Stomach (tissue), 19 donors: ENCODE measurements at places on chromosomes 16 and 17. TPM values are rescaled to one million over a fixed set of nuclear protein-coding genes. Genes with fewer than 3 reads are reported as not detected.

The SLC46A1 gene
- total RNA-seq = 7.5 TPM

DNA sequence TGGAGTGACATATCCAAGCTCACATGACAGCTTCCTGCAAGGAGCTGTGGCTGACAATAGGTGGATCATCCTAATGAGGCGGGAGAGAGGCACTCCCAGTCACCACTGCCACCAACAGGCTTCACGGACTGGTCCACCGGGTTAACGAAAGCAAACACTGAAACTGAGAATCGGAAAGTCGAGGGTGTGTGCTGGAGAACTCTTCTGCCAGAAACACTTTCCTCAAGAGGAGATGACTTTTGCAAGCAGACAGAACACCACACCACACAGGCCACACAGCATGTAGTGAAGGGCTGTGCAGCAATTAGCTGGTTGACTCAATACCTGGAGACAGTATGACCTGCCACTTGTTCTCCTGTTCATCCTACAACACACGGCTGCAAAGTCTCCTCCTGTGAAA, 53.0 kb upstream of the DNAJA2 start:
- H3K36me3 ChIP-seq = no peaks in the 10 kb centered on the region
- H3K4me3 ChIP-seq = no peak overlapping the region
- H3K27ac ChIP-seq = no peak overlapping the region
- H3K27me3 ChIP-seq = no peaks in the 10 kb centered on the region
- DNase-seq = no peak

DNA sequence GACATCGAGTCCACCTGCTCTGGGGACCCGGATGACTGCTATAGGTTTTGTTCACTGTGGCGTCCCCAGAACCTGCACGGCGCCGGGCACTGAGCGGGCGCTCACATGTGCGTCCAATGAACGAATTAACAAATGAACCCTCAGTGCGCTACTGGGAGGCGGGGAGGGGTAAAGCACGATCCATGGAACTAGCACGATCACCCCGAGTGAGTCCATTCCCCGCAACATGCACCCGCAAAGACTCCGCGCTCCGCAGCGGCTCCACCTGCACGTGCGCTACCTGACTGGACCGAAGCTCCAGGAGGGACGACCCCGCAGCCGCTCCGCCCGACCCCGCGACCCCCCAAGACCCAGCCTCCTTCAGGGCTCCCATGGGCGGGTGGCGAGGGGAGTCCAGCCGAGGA, 491 bp downstream of the TRAP1 start:
- no peaks in the 10 kb centered on the region for H3K27me3 ChIP-seq
- peak overlapping the region; percentile 86 for H3K27ac ChIP-seq
- H3K36me3 ChIP-seq = no peaks in the 10 kb centered on the region
- peaks cover 52% of the 10 kb centered on the region for H3K4me1 ChIP-seq
- peak overlapping the region; percentile 99 for H3K4me3 ChIP-seq

- H3K36me3 ChIP-seq = peaks cover 99% of the 10 kb centered on the region
- no peak overlapping the region for H3K4me3 ChIP-seq
- no peaks in the 10 kb centered on the region for H3K4me1 ChIP-seq
- DNase-seq = peak; percentile 54
These were observed 36.0 kb upstream of the ICAM2 start for GRCh38 chr17:64056269-64057005.

DNA sequence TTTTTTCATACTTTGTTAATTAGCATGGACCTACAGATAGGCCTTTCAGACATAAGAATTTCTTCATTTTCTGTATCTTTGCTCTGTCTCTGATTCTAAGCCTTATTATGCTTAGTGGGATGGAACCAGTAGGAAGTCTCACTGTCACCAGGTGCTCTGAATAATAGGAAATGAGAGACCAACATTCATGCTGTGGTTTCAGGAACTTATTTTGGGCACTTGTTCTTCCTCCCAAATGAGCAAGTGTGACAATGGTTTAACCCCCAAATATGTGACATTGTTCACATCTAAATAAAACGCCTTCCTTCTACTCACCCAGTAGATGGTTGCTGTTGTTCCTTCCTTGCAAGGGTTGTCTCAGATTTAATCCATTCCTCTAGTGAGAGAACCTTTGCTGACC, 100.2 kb downstream of the SYCE1L start:
- no peaks in the 10 kb centered on the region for H3K4me1 ChIP-seq
- H3K36me3 ChIP-seq = no peaks in the 10 kb centered on the region
- H3K27ac ChIP-seq = no peak overlapping the region
- H3K27me3 ChIP-seq = no peaks in the 10 kb centered on the region
- no peak overlapping the region for H3K4me3 ChIP-seq
- no peak for DNase-seq

GRCh38 chr16:56753410-56753809, 23.5 kb downstream of the NUP93 start:
- peaks cover 9% of the 10 kb centered on the region for H3K36me3 ChIP-seq
- no peak for DNase-seq
- H3K4me3 ChIP-seq = no peak overlapping the region
- H3K27me3 ChIP-seq = no peaks in the 10 kb centered on the region
- H3K27ac ChIP-seq = no peak overlapping the region
- H3K4me1 ChIP-seq = no peaks in the 10 kb centered on the region

- no peak overlapping the region for H3K27ac ChIP-seq
- DNase-seq = no peak
- H3K4me3 ChIP-seq = no peak overlapping the region
- no peaks in the 10 kb centered on the region for H3K27me3 ChIP-seq
- no peaks in the 10 kb centered on the region for H3K4me1 ChIP-seq
These were observed 352.1 kb upstream of the CCL2 start for GRCh38 chr17:33902901-33903449.

DNA sequence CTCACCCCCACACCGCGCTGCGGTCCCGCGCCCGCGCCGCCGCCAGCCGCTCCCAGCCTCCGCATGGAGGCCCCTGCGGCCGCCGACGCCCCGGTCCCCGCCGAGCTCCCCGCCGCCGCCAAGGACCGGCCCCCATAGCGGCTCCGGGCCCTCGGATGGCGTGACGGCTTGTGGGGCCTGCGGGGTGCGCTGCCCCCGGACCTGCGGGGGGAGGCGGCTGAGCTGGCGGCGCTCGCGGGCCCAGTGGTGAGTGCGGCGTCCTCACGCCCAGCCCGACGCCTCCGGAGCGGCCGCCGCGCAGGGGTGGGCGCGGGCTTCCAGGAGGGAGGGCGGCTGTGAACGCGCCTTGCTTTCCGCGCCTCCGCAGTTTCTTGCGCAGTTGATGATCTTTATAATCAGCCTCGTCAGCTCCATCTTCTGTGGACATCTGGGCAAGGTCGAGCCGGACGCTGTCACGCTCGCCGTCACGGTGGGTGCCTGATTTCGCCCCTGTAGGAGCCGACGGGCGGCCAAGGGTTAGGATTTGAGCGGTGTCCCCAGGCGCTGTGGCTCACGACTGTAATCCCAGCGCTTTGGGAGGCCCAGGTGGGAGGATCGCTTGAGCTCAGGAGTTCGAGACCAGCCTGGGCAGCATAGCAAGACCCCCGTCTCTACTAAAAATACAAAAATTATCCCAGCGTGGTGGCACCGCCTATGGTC, 46.4 kb downstream of the SLC47A1 start:
- peaks cover 15% of the 10 kb centered on the region for H3K4me1 ChIP-seq
- no peak overlapping the region for H3K27ac ChIP-seq
- no peaks in the 10 kb centered on the region for H3K36me3 ChIP-seq
- peak overlapping the region; percentile 52 for H3K4me3 ChIP-seq
- DNase-seq = no peak

DNA sequence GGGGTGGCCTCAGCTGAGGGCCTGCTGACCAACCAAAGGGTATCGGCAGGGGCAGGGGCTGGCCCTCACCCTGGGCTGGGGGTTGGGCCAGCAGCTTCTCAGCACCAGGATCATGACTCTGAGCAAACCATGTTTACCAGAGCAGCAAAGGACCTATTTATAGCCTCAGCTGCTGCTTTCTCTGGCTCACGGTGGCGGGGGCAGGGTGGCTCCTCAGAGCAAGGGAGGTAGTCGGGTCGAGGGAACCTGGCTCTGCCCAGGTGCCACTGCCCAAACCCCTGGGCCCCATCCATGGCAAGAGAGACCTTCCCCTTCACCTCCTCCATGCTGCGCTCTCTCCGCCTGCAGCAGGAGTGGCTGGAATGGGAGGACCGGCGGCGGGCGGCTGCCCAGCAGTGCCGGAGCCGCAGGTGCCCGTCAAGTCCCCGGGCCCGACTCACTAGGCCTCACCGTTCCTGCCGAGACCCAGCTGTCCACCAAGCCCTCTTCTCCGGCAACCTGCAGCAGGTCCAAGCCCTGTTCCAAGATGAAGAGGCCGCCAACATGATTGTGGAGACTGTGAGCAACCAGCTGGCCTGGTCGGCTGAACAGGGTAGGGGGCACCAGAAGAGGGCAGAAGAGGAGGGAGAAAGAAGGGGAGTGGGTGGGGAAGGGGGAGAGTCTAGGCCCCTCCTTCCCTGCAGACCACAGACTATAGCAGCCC, at the start of gene ASB16:
Gene ASB16 (plus strand): TSS at position 206 of the 703 bp plus-strand sequence. CDS start 86 bp downstream, at position 292.
- peak; percentile 56 for DNase-seq
- H3K27me3 ChIP-seq = no peaks in the 10 kb centered on the region
- peaks cover 38% of the 10 kb centered on the region for H3K4me1 ChIP-seq
- peak within 1 kb of the TSS; percentile 42 for H3K4me3 ChIP-seq

DNA sequence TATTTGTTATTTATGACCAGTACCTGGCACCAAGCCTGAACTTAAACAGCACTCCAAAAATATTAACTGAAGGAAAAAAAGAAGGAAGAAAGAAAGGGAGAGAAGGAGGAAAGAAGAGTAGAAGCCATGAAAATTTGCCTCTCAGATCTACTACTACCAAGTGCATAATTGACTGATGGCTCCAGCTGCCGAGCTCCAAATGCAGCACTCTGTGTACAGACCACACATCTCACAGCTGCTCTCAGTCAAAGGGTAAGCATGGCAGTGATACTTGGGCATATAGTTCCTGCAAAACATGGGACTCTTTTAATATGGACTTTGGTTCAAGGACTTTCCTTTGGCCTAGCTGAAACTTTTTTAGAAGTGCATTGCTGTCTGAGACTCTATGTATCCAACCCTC, 44.0 kb upstream of the NOG start:
- DNase-seq = no peak
- H3K27ac ChIP-seq = no peak overlapping the region
- no peaks in the 10 kb centered on the region for H3K4me1 ChIP-seq
- H3K4me3 ChIP-seq = no peak overlapping the region
- no peaks in the 10 kb centered on the region for H3K36me3 ChIP-seq
- no peaks in the 10 kb centered on the region for H3K27me3 ChIP-seq

GRCh38 chr16:68644296-68644695, 814 bp upstream of the CDH3 start:
- no peak overlapping the region for H3K27ac ChIP-seq
- peak overlapping the region; percentile 61 for H3K4me3 ChIP-seq
- peaks cover 22% of the 10 kb centered on the region for H3K27me3 ChIP-seq
- H3K36me3 ChIP-seq = no peaks in the 10 kb centered on the region

- H3K4me3 ChIP-seq = no peak overlapping the region
- H3K27ac ChIP-seq = peak overlapping the region; percentile 46
- no peaks in the 10 kb centered on the region for H3K4me1 ChIP-seq
- H3K36me3 ChIP-seq = no peaks in the 10 kb centered on the region
These were observed 8.3 kb upstream of the CDH3 start for GRCh38 chr16:68636818-68637217.

DNA sequence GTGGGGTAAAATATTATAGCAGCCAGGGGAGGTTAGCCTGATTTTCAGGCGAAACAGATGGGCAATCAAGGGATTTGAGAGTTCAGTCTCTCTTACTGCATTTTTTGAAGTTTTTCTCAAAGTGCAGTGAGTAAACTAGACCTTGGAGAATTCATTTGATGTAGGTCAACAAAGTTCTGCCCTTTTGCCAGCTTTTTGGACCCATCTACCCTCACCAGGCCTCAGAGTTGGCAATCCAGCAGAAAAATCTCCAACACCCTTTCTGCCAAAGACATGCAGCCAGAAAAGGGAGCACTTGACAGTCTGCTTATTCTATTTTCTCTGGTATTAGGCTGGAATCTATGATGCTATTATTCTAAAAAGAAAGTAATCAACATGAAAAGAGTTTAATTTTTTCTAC, 162.2 kb upstream of the TOM1L1 start:
- no peak for DNase-seq
- H3K36me3 ChIP-seq = no peaks in the 10 kb centered on the region
- no peak overlapping the region for H3K27ac ChIP-seq
- no peaks in the 10 kb centered on the region for H3K4me1 ChIP-seq

DNA sequence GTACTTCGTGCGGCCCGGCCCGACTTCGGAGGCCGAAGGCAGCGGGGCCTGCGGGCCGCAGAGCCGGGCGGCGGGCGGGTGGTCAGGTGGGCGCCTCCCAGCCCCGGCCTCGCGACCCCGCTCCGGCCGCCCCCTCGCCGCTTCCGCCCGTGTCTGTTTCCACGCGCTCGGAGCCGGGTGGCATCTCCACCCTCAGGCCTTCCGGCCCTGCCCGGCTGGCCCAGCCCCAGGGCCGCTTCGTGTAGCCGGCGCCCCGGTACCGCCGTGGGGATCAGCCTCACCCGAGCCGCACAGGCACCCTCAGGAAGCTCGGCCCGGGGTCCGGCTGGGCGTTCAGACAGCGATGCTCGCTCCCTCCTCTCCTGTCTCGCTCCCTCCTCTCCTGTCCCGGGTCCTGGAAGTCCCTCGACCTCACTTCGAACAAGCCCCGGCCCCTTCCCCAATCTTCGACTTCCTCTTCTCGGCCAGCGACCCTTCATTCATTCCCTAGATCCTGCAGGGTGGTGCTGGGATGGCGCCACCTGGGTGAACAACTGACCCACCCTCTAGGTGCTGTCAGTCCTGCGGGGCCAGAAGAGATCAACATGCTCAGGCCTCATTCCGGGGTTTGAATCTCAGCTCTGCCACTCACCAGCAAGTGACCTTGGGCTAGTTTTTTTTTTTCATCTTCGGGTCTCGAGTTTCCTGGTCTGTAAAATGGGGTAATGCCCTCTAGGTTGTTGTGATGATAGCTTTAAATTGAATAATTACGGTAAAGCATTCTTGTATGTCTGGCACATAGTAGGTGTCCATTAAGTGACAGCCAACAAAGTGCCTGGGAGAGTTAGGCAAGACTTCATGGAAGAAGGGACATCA, 610 bp downstream of the VPS4A start:
- peak; percentile 62 for DNase-seq
- H3K36me3 ChIP-seq = peaks cover 30% of the 10 kb centered on the region
- peaks cover 55% of the 10 kb centered on the region for H3K4me1 ChIP-seq

DNA sequence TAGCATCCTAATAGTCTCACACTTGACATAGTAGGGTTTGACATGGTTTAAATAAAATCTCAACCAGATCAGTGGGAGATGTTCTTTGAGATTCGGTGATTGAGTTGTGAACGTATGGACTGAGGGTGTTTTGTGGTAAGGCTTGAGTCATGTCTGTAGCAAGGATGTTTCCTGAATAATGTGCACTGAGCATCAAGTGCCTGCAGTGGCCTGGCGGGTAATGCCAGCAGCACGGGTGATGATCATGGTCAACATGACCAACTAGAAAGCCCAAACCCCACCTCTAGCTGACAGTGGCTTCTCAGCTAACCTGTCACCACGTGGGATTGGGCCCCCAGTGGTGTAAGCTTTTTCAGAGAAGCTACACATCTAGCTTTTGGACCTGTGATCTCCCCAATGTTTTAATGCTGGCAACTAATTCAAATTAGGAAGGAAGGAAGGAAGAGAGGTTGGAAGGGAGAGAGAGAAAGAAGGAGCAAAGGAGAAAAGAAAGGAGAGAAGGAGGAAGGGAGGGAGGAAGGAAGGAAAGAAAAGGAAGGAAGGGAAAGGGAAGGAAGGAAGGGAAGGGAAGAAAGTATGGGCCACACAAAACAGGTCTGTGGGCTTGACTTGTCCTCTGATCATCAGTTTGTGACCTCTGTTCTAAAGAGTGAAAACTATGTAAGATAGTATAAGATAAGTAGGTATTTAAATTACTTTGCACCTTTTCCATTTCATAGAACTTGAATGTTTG, 55.4 kb downstream of the WWOX start:
- no peaks in the 10 kb centered on the region for H3K36me3 ChIP-seq
- H3K27me3 ChIP-seq = no peaks in the 10 kb centered on the region
- H3K4me3 ChIP-seq = no peak overlapping the region
- DNase-seq = no peak
- no peaks in the 10 kb centered on the region for H3K4me1 ChIP-seq
- H3K27ac ChIP-seq = no peak overlapping the region
